ENCODE measurements at places on chromosomes 4 and X. TPM values are rescaled to one million over a fixed set of nuclear protein-coding genes. Genes with fewer than 3 reads are reported as not detected.

The USP17L10 gene
- polyA plus RNA-seq = not detected

GRCh38 chr4:22408474-22408873 lies 107.4 kb downstream of the ADGRA3 start:
- DNase-seq = no peak

- DNase-seq = no peak
Observed at GRCh38 chrX:119647089-119647488, 40.9 kb upstream of the NKRF start.

GRCh38 chr4:52051213-52051614 lies at the start of gene SPATA18:
SPATA18 (plus strand) TSS chr4:52051304; CDS start chr4:52051705, 401 bp downstream.
- peak; percentile 12 for DNase-seq

DNA sequence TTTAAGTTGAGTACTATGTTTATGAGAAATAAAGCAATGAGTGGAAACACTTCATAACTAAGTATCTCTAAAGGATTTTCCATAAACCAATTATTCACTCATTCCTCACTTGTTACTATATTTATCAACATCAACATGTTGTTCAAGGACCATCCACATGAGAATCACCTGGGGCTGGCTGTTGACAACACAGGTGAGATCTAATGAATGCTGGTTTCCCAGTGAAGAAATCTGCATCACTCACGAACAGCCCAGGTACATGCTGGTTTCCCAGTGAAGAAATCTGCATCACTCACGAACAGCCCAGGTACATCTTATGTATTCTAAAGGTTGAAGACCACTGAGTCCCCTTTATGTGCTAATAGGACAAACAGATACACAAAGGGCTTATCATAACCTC lies 32.5 kb downstream of the TSPAN5 start:
- DNase-seq = no peak

GRCh38 chr4:74395633-74396032 lies 30.7 kb downstream of the EREG start:
- DNase-seq = no peak
